ENCODE measurements at places on chromosomes 11 and 22.

GRCh38 chr22:22394591-22394990, 114.0 kb downstream of the ZNF280B start:
- DNase-seq, result no peak

DNA sequence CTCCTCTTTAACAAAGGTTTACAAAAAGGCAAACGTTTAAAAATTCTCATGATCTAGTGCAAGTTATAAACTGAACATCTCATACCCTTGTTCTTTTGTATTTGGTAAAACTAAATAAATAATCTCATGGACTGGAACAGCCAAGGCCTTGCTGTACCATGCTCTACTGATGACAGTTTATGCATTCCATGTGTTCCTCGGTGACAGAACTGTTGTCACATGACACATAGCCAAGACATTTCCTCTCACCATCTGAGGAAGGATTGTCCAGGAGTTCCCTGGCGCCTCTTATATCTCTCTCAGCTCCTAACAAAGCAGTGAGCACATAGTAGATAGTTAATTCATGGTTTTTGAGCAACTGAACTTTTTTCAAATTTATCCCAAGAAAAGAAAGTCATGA, 12.6 kb downstream of the CCDC83 start:
- DNase-seq, result no peak

GRCh38 chr11:70854901-70855556, 397.3 kb downstream of the SHANK2 start:
- no peak for DNase-seq

DNA sequence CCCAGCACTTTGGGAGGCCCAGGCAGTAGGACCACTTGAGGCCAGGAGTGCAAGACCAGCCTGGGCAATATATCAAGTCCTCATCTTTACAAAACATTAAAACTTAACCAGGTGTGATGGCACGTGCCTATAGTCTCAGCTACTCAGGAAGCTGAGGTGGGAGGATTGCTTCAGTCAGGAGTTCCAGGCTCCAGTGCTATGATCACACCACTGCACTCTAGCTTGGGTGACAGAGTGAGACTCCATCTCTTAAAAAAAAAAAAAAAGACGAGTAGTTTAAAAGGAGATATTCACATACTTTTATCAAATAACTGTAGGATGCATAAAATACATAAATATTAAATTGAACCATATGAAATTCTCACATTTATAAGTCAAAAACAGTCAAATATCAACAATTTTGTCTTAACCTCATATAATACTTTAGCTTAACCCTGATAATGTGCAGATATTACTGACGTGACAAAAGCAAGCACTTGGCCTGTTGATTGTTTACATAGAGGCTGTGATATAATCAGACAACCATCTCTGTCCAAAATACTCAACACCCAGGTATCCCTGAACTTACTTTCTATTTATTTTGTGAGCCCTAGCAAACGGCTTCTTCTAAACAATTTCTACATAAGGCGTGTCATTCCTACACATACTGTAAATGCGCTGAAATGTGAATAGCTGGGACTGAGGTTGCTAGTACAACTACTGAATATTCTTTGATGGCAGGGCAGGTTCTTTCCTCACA, 57.0 kb downstream of the PRCP start:
- no peak for DNase-seq

DNA sequence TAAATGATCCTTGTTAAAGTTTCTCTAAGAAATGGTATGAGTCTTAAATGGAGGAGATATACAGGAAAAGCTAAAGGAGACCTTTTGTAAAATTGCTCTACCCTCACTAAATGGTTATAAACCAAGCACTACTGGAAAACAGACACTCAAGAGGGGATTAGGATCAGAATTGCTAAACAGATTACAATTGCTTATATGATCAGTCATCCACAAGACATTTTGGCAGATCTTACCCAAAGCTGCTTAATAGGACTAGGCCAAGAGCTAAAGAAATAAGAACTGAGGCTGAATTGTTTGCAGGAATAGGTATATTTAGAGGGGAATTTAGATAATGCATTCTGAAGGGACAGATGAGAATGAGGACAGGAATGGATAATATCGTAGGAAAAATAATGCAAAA, 9.5 kb downstream of the HARBI1 start:
- no peak for DNase-seq

- DNase-seq, result no peak
Observed at GRCh38 chr11:38384568-38384967, 1786.5 kb upstream of the RAG2 start.

DNA sequence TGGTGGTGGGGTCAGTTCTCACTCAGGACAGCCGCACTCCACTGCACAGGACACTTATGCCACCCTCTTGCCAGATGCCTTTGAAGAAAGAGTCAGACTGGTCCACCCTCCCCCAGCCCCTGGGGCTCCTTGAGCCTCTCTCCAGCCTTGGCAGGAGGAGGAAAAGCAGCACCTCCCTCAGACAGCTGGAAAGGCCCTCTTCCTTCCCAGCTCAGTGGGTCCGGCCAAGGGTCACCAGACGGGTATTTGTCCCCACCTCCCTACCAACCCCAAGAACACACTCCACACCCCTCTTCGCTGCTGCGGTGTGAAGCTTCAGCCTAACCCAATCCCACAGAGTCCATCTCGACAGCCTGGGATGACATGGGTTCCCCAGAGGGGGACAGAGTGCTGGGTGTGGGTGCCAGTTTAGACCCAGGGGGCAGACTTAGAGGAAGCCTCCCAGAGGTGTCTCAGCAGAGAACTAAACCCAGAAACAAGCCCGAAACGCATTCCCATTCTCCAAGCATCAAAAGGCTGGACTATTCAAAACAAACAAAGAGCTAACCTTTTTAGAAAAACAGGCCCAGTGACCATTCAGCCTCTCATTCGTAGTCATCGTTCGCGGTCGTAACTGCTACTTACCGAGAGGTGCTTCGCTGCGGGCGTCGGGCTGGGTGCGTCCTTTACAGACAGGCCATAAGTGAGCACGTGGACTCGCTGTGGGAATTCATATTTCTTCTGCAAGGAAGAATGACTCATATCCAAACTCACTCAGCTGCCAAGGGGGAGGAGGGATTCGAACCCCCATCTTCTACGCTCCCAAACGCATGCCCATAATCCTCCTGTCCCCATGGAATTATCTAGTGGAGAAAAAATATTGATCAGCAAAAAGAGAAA, 57.5 kb upstream of the ANO1 start:
- DNase-seq, result no peak

DNA sequence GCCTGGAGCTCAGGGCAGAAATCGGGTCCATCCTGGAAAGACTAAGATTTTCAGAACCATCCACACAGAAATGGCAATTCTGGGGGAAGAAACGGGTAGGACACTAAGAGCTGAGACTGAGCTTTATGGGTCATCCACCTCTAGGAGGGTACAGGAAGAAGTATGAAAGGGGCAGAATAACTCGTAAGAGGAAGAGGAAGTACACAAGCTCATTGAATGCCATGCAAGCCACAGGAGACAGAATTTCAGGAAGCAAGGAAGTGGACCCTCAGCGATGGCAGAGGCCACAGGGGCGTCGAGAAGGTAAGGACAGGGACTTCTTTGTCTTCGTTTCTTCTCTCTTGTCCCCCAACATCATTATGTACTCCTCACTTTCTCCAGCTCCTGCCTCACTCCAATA, 169.6 kb downstream of the MAML2 start:
- DNase-seq, result no peak

- DNase-seq, result no peak
Observed at GRCh38 chr22:19059481-19060278, 62.5 kb downstream of the DGCR2 start.

DNA sequence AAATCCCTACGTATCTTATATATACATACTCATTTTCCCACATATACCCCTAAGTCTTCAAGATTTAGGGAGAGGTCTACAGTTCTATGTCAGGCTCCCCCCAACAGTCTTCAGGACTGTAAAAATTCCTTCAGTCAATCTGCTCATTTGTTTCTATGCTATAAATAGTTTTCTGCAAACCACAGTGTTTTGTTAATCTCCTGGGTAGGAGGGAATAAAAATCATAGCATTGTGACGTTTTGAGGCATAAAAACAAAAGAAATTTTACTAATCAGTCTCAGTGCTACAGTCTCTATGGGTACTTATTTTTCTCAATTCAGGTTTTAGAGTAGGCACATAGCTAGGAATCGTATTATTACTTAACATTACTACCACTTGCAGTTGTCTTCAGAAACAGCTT, 552.8 kb upstream of the LRRC4C start:
- no peak for DNase-seq

GRCh38 chr11:73240190-73240781, 22.2 kb downstream of the P2RY2 start:
- no peak for DNase-seq

DNA sequence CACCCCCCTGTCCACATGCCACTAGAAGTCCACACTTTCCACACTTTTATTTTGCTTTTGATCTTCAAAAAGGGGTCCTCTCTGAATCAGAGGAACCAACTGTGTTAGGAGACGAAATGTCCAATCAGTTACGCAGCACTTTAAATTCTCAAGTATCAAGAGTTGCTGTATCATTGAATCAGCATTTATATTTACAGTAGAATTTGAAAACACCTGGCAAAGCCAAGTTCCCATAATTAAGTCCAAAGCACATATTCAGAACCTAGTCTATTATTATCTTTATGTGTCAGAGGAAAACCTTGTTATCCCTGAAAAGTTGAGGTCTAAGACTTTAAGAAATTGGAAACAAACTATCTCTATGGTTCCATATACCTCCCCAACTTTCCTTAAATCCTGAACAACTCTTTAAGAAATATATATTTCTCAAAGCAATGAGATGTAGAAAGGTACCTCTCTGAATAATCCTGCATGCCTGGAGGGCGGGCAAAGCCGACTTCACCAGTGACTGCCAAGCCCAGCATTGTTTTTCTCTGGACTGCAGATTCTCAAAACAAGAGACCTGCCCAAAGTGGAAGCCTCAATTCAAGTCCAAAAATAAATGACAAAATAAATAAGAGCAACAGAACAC, 75.9 kb upstream of the ARFGAP3 start:
- DNase-seq, result no peak

DNA sequence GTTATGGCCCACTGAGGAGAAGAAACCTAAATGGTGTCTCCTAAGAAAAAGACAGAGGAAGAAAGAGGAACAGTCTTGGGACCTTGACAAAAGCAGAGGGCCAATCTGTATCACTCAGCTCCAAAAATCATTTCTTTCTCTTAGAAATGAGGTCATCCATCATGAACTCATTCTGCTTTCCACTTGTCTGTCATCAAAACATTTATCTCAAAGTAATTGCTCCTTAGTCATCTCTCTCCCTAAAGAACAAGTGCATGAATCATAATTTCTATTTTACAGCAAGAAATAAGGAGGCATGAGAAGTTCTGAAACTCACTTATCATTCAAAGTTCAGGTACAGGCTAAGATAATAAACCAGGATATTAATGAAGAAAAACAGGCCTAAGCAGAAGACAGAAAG, 375.6 kb downstream of the KCNA4 start:
- no peak for DNase-seq

DNA sequence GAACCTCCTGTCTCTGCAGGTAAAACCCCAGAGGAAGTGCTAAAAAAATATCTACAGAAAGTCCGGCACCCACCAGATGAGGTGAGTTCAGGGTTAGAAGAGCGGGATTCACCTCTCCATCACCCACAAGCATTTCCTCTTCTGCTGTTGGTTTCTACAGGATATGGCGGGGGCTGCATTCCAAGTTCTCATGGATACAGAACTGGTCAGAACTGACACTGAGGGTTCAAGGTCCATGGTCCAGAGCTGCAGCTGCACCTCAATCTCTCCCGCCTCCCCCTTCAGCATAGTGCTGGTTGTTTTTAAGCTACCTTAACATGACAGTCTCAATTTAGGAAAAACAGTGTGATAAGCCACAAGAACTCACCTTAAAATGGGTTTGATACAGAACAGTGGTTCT, 19.2 kb downstream of the DTX4 start:
- DNase-seq, result no peak

DNA sequence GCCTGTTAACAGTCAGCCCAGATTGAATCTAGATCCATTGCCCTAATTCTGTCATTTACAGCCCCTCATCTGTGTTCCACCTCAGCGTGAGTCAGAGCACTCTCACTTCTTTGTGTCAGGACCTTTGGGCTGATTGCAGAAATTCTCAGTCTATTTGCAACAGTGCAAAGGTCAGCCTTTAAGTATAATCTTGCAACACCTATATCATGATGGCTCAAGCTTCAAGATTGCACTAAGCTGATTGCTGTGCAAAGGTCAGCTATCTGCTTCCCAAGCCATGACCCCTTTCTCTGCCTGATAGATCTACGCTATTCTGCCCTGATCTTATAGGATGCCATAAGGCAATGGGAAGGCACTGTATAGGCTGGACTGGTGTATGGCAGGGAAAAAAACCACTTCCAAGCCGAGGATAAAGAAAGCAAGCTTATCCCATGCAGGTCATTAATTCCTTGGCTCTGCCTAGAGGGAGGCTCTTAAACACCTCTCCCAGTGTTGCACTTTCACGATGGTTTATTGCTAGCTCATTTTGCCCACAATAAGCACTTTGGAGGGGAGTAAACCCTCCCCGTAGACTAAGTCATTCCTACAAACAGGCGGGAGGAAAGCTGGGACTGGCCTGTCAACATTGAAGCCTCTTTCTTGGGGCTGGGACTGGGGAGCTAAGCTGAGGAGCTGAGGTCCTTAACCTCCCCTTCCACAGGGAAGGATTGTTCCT, 100.6 kb downstream of the RRAS2 start:
- DNase-seq, result no peak

- DNase-seq, result no peak
Observed at GRCh38 chr11:126604461-126604860, 249.0 kb downstream of the ST3GAL4 start.

- no peak for DNase-seq
Observed at GRCh38 chr11:65429068-65429681, 6.6 kb downstream of the NEAT1 start.

DNA sequence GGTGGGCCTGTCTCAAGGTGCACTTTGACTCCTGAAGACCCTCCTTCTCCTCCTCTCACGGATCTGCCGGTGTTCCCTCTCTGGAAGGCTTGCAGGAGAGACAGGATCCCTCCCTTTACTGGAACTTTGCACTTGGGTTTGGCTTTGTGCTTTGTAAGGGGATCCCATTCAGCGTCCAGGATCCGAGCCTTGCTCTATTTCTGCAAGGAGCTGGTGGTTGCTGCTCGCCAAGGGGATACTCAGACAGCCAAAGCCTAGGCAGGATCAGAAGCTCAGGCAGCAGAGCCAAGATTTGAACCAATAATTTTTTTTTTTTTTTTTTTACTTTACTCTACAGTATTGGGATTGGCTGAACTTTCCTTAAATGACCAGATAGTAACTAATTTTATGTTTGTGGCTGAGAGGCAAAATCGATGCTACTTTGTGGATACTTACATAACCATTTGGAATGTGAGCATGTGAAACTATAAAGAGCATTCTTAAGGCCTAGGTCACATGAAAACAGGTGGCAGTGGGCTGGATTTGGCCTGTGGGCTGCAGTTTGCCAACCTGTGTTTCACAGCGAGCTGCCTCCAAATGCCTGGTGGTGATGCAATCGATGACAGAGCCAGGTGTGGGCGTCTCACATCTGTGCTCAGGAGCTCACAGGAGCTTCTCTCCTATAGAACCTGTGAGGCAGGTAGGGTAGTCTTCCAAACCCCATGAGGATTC, 25.2 kb downstream of the BCR start:
- DNase-seq, result no peak

All from nephron progenitor cell (in vitro differentiated cells).